ENCODE measurements at places on chromosomes 5 and 9.

- no peak for DNase-seq
These were observed 389.1 kb downstream of the GADD45G start for GRCh38 chr9:89993678-89994630.

- no peak for DNase-seq
These were observed 25.9 kb upstream of the TESK1 start for GRCh38 chr9:35579130-35579529.

DNA sequence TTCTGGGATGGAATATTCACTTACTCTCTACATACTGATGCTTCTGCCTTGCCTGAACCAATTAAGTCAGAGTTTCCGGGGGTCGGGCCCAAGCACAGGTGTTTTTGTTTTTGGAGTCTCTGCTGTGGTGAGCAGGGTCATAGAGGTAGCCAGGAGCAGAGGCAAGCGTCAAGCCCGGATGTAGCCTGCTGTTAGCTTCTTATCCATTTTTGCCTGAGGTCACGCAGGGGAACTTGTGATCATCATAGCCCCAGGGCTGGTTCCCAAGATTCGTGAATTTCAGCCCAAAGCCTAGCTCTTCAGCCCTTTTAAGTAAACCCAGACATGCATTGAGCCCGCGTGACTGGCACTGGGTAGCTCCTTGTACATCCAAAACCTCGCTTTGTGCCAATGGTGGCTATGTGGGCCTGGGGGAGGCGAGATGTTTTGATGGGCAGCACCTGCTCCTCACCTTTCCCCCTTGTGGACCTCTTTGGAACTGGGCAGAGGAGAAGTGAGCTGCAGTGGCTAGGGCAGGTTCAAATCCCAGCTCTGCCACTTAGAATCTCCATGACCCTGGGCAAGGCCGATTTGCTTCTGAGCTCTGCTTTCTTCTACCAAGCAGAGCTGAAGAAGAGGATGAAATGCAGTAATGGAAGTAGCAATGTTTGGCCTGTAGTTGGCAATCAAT is 33.7 kb downstream of the FGF18 start:
- no peak for DNase-seq

DNA sequence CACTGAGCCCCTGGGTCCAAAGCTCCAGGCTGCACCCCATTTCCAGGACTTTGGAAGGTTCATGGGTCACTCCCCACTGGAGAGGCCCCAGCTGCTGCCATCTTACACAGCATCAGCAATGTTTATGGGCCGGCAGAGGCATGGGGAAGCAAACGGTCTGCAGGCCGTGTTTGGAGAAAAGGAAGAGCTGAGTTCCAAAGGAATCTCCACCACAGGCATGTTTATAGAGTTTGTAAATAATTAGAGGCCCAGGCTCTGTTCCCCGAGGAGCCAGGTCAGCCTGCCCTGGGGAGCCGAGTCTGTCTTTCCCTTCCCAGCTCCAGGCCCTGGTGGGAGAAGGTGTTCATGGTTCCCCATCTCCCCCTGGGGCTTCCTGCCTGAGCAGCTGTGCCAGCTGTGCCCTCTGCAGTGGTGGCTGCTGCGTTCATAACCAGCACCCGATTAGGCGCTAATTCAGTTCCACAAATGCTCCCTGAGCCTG is 64.8 kb downstream of the COL27A1 start:
- no peak for DNase-seq

DNA sequence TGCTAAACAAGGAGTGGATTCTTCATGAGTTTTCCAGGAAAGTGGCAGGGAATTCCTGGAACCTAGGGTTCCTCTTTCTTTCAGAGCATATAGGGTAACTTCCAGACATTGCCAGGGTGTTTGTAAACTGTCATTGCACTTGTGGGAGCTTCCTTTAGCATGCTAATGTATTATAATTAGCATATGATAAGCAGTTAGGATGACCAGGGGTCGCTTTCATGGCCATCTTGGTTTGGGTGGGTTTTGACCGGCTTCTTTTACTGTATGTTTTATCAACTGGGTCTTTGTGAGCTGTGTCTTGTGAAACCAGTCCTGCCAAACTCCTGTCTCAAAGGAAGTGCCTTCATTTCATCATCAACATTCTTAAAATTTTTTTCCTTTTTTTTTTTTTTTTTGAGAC is 11.9 kb upstream of the MELK start:
- DNase-seq: no peak

DNA sequence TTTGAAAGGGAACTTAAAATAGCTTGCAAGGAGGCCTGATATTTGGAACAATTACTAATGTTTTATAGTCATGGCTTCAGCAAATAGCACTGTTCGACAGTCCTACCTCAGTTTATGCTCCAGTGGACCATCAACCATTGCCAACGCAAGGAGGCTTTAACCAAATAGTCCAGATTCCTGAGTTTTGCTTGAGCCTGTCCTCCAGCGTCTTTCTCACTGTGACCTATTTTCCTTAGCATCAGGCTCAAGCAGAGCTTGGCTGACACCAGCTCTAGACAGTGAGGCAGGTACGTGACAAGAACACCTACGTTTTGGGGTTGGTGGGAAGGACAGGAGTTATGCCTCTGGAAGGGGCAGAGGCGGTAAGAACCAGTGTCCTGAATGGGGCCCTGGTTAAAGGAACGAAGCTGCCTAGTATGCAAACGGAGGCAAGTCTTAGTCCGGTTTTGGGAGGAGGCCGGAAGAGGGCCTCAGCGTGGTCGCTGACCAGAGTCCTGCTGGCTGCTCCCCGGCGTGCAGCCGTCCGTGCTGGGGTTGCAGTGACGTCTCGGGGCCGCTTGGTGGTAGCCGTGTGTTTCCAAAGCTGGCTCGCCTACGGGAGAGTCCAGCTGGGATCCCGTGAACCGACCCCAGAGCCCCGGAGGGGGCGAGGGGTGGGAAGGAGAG is 998 bp upstream of the FGF18 start:
- no peak for DNase-seq

GRCh38 chr5:149134778-149135500 is 6.4 kb upstream of the ABLIM3 start:
- no peak for DNase-seq

GRCh38 chr9:86983620-86984259 is 36.4 kb upstream of the GAS1 start:
- DNase-seq: no peak

GRCh38 chr9:93267681-93268505 is 84.0 kb downstream of the WNK2 start:
- no peak for DNase-seq

DNA sequence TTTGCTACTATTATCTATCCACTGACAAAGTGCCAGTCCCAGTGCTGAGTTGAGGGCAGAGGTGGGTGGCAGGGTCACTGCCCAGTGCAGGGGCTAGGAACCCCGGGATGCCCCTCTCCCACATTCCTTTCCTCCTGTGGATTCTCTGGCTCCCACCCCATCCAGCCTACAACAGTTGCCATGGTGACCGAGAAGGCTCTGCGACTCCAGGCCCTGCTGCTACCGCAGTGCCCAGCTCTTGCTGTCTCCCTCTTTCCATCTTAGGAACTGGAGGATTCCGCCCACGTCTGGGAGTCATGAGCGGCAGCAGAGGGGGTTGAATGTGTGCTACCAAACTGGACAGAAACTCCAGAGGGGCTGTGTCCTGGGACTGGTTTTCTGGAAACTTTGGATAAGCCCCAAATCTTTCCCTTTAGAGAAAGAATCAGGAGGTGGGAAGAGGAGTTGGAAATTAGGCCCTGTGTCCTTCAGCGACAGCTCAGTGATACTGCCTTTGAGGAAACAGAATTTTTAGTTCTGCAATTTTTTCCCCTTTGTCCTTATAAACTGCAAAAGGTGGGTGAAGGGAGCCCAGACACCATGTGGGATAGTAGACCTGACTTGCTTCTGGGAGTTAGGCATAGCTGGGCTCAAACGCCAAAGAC is 20.7 kb upstream of the C5orf47 start:
- no peak for DNase-seq

- DNase-seq: no peak
These were observed 12.8 kb upstream of the TYRP1 start for GRCh38 chr9:12680341-12680740.

DNA sequence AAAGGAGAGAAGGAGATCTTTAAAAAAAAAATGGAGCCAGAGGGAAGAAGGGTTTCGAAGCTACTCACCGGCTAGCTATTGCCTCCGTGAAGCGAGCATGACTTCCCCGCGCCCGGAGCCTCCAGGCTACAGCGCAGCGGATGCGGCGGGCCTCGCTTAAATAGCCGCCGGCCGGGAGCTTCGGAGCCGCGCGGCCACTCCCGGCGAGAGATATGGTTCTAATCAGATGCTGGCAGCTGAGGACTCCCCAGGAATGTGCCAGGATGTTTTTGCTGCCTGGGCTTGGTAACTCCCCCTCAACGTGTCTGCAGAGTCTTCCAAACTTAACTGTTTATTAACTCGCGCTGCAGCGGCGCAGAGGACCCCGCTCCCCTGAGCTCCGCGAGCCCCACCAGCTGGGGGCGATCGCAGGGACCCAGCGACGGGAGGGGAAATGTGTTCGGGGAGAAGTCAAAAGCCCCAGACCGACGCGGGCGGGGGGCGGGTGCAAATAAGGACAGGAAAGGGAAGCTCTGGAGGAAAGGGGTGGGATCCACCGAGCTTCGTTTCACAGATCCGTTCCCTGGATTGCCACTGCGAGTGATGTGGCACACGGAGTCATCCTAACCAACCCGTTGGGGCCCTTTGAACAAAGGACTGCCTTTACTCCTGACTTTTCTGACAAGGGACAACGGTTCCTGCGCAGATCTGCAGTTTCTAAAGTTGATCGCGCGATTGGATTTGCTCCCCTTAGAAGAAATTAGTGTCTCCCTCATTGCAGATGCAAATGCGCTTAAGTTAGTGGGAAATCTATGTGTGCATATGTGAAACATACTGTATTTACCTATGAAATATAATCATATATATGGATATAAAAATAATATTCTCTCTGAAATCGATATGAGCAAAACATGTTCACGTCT is at the start of gene DAB2:
Gene DAB2, minus strand, starts transcription at position 245 of the 902 bp plus-strand sequence. CDS start 30,660 bp downstream, outside the sequence.
- no peak for DNase-seq

GRCh38 chr5:33696411-33696810 is 195.4 kb downstream of the ADAMTS12 start:
- DNase-seq: no peak

DNA sequence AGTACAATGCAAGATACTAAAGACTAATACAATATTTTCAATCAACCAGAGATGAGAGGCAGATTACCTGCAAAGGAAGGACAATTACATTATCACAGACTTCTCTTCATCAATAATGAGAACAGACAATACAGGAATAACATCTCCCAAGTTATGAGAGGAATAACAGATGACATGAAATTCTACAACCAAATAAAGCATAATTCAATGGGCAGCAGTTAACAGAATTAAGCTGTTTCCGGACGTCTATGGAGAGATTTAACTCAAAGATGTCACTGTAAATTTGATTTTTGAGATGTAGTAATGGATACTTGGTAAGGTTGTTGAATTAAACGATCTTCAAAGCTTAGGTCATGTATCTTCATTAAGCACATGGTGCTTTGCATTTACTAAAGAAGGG is 19.8 kb upstream of the PARP8 start:
- DNase-seq: no peak

- no peak for DNase-seq
These were observed 88.4 kb upstream of the ADRA1B start for GRCh38 chr5:159827861-159828260.

DNA sequence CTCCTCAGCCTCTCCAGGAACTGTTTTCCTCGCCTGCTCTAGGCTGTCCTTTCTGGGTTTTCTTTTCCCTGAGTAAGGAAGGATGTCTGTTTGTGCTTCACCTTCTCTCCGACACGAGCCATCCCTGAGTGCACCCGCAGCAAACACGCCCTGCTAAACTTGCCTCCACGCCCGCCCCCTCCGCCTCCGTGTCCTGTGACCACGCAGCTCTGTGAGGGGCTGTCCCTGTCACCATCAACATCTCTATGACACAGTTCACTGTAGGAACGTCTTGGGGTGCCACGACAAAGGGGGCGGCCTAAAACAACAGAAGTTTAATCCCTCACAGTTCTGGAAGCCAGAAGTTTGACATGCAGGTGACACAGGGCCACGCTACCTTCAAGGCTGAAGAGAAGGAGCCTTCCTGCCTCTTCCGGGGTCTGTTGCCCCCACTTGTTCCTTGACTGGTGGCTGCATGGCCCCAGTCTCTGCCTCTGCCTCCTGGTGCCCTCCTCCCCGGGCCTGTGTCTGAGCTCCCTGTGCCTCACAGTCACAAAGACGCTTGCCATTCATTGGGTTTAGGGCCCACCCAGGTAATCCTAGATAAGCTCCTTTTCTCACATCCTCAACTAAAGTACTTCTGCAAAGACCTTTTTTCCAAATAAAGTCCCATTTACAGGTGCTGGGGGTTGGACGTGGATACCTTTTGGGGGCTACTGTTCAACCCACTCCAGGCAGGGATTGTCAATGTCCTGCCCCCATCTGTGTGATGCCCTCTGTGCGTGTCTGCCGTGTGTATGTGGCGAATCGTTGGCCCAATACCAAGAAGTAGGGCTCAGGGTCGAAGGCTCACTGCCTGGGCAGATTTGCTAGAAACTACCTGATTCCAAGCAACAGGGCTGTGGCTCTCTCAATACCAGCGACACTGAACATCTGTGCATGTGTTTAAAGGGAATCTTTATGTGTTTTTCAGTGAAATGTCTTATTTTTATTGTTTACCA is 39.7 kb downstream of the IRX2 start:
- no peak for DNase-seq

GRCh38 chr5:74541381-74541781 is 99.1 kb downstream of the ENC1 start:
- DNase-seq: no peak

DNA sequence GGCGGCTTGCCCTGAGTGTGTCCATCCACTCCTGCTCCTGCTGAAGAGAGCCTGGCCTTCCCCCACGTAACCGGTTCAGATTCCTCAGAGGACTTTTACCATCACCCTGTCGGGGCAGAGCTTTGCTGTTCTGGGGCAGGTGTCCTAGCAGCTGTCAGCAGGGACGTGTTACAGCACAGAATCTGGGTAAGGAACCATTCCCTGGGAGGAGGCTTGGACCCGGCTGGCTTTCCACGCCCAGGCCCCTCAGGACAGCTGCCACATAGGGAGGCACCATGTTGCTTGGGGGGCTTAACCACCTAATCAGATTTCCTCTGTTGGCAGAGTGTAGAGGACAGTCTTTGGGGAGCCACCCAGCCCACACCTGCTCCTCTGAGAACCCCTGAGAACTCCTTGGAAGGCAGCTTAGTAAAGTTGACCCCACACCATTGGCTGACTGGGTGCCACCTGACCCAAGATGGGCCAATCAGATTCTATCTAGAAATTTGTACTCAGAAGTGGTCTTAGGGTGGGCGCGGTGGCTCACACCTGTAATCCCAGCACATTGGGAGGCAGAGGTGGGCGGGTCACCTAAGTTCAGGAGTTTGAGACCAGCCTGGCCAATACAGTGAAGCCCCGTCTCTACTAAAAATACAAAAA is 23.3 kb upstream of the EEIG1 start:
- DNase-seq: no peak

- DNase-seq: no peak
These were observed 25.1 kb upstream of the TBC1D2 start for GRCh38 chr9:98280574-98280973.

DNA sequence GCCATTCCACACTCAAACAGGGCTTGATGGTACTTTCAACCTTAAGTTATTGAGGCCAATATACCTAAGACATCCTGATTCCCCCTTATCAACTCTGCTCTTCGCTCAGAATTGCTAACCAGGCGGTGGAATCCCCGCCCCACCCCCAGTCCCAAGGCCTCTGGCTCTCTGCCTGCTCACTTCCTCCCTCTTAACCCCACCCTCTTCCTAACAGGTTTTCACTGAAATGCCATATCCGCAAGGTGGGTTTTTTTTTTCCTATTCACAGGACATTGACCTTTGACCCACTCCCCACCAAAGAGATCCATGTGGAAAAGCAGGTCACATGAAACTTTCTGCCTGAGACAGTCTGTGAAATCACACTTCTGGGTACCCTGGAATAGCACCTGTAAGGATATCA is 66.6 kb upstream of the IFNK start:
- no peak for DNase-seq

GRCh38 chr5:107781451-107781850 is 110.7 kb upstream of the EFNA5 start:
- no peak for DNase-seq

All from NK-92 treated with Interleukin-12 subunit alpha and Interleukin-12 subunit beta, amount 100 ng/mL, for 24 hours (cell line).